OCI-M1 (cell line): ENCODE measurements at places on chromosomes 11 and 22.

- DNase-seq = no peak
Measured at GRCh38 chr22:48483764-48484528, 1343.7 kb downstream of the BRD1 start.

DNA sequence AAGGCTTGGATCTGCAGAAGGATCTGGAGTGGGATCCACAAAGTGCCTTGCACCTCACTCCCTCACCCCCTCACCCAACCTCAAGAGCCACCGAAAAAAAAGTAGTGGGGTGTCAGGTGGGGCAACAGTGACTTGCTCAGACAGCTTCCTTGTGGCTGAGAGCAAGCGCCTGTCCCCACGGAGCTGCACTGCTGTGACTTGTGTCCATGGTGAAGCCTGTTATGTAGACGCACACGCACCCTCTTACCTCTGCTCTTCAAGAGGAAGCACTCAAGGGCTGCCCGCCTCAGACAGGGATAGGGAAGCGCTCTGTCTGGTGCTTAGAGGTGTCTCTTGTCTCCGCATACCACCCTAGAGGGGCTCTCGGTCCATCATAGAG is 1.2 kb downstream of the DRD2 start:
- no peak for DNase-seq

- no peak for DNase-seq
Measured at GRCh38 chr11:33309118-33309517, 51.9 kb downstream of the HIPK3 start.

DNA sequence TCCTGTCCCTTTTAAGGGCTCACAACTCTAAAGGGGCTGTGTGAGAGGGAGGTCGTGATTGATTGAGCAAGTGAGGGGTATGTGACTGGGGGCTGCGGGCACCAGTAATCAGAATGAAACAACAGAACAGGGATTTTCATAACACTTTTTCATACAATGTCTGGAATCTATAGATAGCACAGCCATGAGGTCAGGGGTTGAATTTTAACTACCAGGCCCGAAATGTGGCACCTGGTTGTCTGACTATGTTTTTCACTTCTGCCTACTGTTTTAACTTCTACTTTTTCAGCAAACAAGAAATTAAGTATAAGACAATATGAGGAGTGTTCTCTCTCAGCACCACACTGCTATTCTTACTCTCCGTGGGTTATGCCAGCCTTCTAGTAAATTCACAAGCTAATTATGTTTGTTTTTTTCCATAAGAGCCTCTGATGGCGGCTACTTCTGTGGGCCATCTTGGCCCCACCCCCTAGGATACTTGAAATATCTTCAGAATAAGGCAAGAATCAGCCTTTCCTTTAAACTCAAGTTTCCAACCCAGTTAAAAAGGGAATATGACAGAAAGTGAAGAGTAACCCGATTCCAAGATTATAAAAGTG is 552.8 kb upstream of the CHORDC1 start:
- DNase-seq = no peak

DNA sequence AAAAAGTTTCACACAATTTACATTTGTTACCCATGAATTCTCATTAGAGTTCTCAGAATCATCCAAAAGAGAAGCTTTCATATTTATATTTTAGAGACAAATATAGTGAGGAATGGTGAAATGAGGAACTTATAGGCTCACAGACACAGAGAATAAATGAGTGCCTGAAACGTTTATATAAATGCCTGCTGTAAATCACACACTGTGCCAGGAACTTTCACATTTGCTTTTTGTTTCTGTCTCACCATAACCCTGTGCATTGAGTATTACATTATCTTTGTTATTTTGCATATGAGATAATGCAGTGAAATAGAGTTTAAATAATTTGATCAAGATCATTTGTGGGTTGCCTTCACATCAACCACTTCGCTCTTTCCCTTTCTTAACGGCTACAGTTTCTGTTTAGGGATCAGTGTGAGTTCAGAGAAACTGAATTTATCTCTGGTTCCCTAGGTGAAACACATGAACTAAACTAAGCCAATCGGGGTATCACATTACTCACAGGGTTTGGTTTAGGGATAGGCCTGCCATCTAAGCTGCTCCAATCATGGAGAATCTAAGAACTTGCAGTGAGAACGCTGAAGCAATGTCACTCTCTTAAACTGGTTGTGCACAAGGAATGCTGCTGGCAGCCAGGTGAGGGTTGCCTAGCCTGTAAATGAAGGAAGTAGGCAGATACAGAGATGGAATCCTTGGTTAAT is 1339.2 kb upstream of the TENM4 start:
- peak; percentile 83 for DNase-seq

- no peak for DNase-seq
Measured at GRCh38 chr11:20617346-20618005, 18.1 kb downstream of the SLC6A5 start.

GRCh38 chr11:120929664-120930154 is 94.2 kb upstream of the TBCEL start:
- peak; percentile 70 for DNase-seq

- DNase-seq = peak; percentile 1
Measured at GRCh38 chr11:19660076-19660475, 52.6 kb upstream of the NAV2 start.

GRCh38 chr22:19844377-19845053 is 10.2 kb downstream of the GNB1L start:
- no peak for DNase-seq

- no peak for DNase-seq
Measured at GRCh38 chr22:37232140-37232998, 11.7 kb downstream of the RAC2 start.

GRCh38 chr11:9681583-9682372 is 17.9 kb downstream of the SWAP70 start:
- no peak for DNase-seq

DNA sequence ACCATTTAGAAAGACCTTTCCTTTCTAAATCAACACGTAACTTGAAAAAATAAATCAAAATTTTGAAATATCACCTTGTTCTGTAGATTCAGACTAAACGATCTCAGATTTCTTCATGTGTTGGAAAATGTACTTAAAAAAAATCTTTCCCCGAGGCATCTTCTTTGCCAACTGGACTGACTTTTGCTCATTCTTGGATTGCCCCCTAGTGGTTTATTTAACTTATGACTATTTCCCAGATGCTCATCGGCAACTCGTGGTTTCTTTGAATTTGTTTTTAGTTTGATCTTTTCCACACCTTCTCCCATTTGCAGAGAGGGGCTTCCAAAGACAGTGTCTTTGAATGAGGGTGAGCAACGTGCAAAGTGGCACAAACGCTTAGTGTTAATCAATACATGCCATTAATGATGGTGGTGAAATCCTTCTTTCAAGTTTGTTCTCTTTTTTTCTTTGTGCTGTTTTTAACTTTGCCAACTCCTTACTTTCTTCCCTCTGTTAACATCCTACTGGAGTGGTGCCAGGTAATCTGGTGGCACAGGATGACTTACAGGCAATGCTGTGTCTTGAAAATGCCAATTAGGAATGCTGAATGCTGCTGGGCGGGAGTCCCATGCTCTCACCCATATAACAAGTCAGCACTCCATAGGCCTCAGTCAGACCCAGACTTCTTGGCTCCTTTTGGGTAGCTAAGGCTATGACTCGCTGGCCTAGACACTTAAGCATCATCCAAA is 18.3 kb downstream of the PRSS23 start:
- DNase-seq = peak; percentile 96

- DNase-seq = peak; percentile 93
Measured at GRCh38 chr11:65416341-65416824, 6.2 kb upstream of the NEAT1 start.

DNA sequence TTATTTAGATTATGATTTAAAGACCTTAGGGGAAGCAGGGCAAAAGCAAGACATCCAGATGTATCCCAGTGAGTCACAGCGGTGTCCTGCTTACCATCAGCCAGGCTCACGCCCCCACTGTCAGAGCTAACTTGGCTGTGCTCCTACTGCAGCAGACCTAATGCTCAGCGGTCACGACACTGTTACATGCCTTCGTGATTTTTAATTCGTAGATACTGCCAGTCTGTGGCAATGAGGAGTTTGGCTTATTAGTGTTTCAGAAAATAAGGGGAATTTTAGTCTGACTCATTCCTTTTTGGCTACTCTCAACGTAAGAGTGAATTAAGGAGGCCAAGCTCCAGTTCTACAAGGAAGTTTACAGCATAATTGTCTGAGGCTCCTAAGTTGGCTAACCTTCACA is 22.7 kb downstream of the EFCAB6 start:
- DNase-seq = no peak

DNA sequence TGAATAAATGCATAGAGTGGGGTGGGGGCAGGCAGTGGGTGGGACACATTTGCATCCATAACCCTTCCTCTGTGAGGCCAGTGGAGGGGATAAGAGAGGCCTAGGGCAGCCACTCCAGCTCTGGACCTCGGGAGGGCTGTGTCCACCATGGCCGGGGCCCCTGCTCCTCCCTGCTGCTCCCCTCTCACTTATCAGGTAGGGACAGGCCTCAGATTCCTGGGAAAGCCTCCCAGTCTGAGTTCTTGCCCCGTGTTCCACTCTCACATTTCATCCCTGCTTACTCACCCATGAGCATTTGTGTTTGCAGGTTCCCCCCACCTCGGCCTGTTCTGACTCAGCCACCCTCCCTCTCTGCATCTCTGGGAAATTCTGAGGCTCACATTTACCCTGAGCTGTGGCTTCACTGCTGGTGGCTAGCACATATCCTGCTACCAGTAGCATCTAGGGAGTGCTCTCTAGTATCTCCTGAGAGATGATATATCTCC is 128.7 kb upstream of the TOP3B start:
- no peak for DNase-seq

DNA sequence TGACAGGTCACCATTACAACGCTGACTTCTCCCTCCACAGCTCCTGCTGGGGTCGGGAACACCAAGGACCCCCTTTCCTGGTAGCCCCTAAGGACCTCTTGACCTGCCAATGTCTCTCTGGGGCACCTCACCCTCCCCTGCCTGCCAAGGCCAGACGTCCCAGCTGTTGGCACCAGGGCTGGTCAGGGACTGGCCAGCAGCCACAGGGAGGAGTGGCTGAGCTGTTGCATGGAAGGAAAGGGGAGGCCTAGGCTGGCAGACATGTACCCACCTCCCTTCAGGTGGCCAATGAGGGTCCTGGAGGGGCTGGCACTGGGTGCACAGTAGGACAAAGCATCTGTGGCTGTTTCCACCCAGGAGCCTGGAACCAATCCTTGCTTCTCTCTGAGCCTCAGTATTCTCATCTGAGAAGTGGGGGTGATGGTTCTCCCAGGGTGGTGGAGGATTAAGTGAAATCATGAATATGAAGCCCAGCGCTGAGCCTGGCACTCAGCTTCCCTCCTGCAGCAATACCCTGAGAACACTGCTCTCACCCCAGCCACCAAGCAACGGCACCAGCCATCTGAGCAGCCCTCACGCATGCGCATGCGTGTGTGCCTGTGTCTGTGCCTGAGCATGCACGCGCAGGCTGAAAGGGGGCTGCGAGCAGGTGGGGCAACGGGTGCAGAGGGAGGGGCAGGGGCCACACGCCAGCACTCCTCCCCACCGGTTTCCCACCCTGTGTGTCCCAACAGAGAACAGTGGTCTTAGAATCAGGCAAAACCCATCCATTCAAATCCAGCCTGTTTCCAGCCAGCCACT is 5.9 kb downstream of the KCNJ4 start:
- no peak for DNase-seq

- DNase-seq = no peak
Measured at GRCh38 chr11:119419834-119420492, 3.0 kb downstream of the THY1 start.

DNA sequence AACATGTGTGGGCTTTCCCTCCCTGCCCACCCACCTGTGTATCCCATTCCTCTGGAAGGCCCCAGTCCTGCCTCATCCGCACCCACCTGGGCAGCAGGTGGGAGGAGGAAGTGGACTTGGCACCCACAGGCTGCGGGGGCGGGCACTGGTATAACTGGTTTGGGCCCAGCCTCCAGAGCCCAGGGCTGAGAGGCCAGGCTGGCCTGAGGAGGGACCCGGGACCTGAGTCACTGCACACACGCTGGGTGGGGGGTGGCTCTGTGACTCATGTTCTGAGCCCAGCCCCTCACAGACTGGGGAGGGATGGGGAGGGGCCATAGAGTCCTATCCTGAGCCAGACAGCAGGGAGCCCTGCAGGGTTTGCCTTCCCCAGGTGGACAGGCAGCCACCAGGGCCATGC is 16.7 kb downstream of the PHLDA2 start:
- peak; percentile 24 for DNase-seq

DNA sequence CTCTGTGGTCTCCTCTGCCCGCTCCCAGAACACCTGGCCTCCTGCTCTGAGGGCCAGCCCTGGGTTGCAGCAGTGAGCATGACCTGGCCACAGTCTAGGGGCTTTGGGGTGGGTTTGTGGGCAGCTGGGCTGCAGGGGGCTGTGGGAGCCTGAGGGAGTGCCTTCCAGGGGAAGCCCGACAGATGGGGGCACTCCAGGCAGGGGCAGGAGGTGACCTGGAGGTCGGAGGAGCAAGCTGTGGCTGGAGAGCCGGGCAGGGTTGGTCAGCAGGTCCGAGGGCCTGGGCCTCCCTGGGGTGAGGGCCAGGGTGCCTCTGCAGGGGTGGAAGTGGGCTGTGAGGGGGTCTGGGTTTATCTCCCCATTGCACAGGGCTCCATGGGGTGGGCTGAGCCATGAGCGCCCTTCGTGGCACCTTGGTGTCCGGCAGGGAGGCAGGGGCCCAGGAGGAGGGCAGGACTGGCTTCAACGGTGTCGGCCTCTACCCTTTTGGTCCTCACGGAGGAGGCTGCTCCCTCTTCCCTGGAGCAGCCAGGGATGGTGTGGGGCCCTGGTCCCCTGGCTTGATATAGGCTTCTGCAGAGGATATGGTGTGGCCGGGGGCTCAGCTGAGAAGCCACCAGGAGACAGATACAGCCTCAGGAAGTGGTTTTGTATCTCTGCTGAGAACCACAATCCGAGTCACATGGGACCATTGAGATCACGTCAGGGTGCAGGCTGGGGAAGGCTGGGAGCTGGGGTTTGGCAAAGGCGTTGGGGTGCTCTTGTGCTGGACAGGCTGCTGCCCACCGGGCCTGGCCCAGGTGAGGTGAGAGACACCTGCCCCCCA is 22.3 kb downstream of the KCNQ1 start:
- DNase-seq = peak; percentile 87

DNA sequence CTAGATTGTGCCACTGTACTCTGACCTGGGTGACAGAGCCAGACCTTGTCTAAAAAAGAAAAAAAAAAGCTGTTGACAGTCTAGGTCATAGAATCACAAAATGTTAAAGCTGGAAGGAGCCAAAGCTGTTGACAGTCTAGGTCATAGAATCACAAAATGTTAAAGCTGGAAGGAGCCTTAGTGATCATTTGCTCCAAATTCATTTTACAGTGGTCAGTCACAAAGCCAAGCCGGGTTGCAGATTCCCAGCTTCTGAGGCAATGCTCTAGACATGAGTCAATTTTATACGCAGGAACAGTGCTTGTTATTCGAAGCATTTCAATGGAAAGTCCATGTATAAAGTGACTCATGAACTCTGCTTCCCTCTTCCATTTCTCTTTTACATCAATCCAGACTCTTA is 47.4 kb downstream of the SYT13 start:
- no peak for DNase-seq

GRCh38 chr11:1126491-1126926 is 31.2 kb upstream of the MUC5AC start:
- no peak for DNase-seq
